Right lung (tissue), 10 donors: ENCODE measurements at places on chromosomes 4 and X. TPM values are rescaled to one million over a fixed set of nuclear protein-coding genes. Genes with fewer than 3 reads are reported as not detected.

The BMX gene
- polyA plus RNA-seq = 1.8 TPM

DNA sequence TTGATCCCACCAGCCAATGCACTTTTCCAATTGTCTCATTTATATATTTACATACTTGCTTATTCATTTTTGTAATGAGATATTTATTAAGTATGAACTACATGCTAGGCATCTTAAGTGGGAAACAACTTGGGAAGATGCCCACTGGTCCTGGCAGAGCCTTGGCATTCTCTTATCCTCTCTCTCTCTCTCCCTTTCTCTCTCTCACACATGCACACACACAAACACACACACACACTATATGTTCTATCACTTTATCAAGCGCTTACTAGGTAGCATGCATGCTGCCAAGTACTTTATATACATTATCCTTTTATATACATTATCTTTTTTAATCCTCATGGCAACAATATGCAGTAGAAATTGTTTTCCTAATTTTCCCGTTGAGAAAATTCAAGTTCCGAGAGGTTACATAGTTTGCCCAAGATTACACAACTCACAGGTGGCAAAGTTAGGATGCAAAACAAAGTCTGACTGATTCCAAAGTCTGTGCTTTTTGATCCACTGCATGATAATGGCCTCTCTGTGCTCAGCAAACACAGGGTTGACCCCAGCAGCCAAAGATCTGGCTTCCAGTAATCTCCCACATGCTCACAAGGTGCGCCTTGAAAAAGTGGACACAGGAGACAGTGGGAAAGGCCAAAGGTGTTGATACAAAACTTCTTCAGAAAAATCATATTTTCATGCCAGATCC lies 173.1 kb upstream of the KLF3 start:
- no peak for DNase-seq

The NKX3-2 gene
- polyA plus RNA-seq = 0.26 TPM

DNA sequence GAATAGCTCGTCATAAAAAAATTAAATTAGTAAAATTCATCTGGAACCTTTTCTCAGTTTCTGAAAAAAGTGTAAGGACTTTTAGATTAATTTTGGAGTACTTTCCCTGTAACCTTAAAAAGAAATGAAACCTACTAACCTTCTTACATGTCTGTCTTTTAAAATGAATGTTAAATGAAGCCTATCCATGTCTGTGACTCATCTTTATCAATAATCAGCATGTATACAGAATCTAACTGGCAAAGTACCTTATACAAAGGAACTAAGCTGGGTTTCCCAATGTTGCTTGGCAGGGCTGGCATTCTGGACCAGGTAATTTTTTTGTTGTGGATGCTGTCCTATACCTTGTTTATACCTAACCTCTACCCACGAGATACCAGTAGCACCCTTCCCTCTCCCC lies 13.6 kb downstream of the FBXW7 start:
- DNase-seq = no peak

The MUC7 gene
- not detected for polyA plus RNA-seq

The TMSB15C gene
- polyA plus RNA-seq = 20.2 TPM

GRCh38 chrX:2817036-2817435 lies 11.7 kb upstream of the GYG2 start:
- DNase-seq = no peak

- no peak for DNase-seq
These were observed 287.2 kb downstream of the DTHD1 start for GRCh38 chr4:36568575-36568974.

The NAT8L gene
- 2.8 TPM for polyA plus RNA-seq

DNA sequence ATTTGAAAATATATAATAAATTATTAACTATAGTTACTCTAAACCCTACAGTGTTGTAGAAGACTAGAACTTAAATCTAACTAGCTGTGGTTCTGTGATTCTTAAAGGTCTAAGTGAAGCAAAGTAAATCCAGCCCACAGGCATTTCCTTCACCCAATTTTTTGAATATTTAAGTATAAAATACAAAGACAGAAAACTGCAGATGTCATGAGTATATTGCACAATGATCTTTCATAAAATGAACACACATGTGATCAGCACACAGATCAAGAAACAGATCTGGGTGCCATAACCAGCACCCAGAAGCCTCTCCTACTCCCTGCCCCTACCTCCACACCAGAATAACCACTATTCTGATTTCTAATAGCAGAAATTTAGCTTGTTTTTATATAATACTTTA lies 82.9 kb downstream of the CAMK2D start:
- no peak for DNase-seq

DNA sequence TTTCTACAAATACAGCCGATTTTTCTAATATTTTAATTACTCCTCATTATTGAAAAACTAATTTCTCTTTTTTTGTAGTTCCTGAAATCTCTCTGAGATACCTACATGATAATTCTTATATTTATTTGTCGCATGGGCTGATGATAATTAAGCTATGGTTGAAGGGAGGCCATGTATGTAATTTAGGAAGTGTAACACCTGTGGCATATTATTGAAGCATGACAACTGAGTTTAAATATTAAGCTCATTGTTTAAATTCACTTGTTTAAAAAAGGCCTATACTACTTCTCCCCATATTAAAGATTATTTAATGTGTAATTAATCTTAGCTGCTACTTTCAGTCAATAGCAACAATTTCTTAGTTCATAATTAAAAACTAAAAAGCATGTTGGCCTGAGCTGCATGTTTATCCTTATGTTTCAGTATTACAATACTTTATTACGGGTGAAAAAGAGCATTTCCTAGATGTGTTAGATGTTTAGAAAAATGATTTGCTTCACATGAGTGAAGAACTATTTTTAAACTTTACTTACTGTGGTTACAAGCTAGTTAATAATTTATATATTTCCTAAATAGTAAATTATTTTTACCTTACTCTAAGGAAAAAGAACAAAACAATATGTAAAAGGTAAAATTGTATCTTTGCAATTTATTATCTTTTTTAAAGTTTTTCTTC lies 122.4 kb downstream of the RAP1GDS1 start:
- no peak for DNase-seq

GRCh38 chr4:13601048-13601447 lies 26.5 kb downstream of the BOD1L1 start:
- no peak for DNase-seq

The CXCL10 gene
- polyA plus RNA-seq = 1.6 TPM

DNA sequence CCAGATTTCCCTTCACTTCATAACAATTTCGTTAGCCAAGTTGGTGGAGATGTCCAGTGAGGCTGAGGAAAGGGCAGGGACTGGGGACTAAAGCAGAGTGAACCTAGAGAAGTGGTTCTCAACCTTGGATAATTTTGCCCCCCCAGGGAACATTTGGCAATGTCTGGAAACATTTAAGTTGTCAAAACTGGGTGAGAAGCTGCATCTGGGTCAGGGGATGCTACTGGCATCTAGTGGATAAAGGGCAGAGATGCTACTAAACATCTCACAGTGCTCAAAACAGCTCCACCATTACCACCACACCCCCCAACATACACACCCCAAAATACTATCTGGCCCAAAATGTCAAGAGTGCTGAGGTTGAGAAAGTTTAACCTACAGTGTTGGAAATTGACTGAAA lies 32.0 kb upstream of the FGF16 start:
- DNase-seq = no peak

The PNCK gene
- 0.54 TPM for polyA plus RNA-seq

DNA sequence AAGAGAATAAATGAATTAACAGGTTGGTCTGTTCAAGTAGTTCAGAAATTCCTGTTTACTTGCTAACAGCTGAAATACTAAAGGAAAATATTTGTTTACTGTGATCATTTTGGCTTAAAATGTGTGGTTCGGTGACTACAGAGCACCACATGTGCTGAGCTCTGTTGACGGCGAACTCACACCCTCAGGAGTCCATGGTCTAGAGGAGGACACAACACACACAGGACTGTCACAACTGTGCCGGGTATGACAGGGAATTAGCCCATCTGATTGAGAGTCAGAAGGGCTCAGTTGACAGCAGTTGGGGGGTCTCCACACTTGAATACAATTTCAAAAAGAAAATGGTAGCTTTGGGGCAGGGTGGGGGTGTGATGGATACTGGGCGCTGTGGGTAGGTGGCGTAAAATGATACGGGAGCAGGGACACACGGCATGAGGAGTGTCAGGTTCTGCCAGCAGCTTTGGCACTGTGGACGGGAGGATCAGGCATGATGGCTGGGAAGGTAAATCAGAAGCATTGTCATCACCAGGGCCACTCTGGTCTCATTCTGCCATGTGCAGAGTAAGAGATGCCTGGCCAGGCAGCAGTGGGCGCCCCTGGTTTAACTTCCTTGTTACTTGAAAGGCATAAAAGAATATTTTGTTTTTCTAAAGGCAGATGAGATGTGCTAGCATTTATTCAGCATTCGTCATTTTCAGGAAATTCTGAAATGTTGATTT lies 33.3 kb downstream of the CLDN22 start:
- DNase-seq = no peak

DNA sequence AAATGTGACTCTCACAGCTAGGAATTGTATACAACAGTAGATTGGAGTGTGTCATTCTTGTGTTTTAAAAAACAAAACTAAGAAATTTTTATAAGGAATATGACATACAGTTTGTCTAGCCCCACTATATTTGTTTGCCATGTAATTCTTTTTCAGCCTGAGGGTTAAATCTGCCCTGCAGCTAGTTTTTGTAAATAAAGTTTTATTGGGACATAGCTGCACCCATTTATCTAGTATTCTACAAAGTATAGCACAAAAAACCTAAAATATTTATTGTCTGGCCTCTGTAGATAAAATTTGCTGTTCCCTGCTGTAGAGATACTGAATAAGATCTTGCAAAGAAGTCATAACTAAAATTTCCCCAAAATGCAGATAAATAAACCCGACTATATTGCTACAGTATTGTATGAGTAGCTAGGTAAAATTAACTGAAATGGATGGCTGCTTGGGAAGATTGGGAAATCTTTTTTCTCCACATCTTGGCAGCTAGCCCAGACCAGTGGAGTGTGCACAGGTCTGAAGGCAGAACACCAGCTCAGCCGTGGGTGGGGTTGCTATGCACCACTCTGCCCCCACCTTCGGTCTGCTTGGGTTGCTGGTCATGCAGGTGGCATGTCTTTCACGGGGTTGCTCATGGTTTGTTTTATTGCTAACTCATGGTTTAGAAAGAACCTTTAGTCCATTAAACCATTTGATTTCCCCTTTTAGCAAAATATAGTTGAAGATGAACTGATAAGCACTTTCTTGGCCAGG lies 127.9 kb downstream of the KLHL8 start:
- peak; percentile 51 for DNase-seq

The DDX53 gene
- not detected for polyA plus RNA-seq

The UCP1 gene
- polyA plus RNA-seq = 0.54 TPM

GRCh38 chr4:10161840-10162239 lies 45.2 kb upstream of the WDR1 start:
- no peak for DNase-seq

DNA sequence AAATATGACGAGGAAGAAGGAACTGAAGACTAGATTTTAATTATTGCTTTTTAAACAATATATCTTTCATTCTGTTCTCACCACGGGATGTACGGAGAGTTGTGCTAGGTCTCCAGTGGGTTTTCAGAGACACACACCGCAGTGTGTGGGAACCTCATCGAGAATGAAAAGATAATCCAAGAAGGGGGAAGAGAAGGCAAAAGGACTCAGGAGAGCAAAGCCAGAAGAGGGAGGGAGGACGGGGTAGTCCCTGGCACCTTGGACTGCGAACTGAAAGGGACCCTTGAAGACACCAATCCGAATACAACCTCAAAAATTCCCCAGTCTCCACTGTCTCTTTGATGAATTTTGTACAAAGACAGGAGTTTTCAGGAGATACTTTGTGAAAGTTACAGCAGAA lies 932 bp upstream of the LEF1 start:
- no peak for DNase-seq

DNA sequence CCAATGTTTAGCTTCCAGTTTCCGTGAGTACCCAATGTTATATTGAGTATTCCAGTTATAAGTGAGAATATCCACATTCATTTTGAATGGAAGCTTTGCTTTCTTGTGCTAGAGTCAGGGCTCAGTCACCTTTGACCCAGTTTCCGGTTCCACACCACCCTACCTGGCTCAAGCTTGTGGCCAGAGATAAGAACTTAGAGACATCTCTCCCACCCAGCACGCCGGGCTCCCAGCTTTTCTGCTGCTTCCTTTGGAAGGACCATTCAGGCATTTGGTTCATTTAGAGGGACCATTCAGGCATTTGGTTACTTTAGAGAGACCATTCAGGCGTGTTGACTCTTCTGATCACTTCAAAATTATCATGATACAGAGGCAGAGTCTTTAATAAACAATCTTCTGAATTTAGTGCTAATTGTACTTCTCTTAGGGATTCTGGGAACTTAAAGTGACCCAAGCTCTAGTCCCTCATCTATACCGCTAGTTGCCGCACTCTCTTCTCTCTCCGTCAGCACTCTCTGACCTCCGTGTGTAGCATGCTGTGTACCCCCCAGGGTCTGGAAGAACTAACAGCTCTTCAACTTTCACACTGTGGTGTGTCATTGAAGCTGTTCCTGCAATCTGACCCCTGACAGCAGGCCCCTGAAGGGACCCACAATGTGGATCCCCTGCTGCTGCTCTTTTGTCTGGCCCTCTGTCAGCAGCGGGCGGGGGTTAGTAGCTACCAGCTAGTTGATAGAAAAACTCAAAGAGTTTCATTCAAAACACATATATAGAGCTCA lies 943.1 kb downstream of the ARAP2 start:
- DNase-seq = no peak

DNA sequence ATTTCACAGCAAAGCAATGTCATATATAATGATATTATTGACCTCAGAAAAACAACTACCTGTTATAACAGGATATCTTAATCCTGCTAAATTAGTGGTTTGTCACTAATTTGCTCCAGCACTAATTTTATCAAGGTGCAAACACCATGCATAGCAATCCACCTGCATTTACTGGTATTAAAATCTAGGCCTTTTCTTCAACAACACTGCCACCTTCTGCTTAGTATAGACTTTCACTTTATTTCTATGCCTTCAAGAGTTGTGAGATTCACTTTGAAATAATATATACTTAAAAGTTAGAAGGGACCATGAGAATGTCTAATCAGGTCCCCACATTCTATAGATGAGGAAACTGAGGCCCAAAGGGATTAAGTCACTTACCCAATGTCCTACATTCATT lies 82.1 kb upstream of the IQCM start:
- no peak for DNase-seq

The UGT2B15 gene
- polyA plus RNA-seq = 2.8 TPM

The CT83 gene
- polyA plus RNA-seq = not detected

DNA sequence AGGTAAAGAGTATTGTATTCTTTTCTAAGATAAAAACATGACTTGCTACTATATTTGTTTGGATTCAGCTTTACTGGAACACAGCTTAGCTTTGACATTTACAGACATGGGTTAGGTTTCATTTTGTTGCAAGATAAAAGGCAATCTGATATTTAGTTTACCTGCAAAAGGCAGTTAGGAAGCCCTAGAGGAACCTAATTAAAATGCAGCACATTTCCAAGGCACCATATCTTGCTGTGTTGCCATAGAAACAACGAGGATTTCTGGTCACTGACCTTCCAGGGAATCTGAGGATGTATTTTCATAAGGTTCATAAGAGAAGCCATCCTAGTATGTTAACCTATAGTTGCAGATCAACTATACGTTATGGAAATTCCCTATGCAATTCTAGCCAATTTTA lies 116.0 kb downstream of the SNCA start:
- no peak for DNase-seq
